ENCODE measurements at places on chromosomes 5 and 9.

DNA sequence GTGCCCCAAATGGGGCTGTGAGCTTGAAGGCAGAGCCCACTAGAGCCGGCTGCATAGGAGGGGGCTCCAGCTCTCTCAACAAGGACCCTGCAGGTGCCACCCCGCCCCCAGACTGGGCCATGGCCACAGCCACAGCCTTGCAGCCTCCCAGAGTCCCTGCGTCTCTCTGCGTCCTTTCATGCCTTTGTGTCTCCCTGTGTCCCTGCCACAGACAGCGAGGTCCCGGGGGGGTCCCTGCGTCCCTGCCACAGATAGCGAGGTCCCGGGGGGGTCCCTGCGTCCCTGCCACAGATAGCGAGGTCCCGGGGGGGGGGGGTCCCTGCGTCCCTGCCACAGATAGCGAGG, 6.3 kb downstream of the NOXA1 start:
- no peak for DNase-seq

DNA sequence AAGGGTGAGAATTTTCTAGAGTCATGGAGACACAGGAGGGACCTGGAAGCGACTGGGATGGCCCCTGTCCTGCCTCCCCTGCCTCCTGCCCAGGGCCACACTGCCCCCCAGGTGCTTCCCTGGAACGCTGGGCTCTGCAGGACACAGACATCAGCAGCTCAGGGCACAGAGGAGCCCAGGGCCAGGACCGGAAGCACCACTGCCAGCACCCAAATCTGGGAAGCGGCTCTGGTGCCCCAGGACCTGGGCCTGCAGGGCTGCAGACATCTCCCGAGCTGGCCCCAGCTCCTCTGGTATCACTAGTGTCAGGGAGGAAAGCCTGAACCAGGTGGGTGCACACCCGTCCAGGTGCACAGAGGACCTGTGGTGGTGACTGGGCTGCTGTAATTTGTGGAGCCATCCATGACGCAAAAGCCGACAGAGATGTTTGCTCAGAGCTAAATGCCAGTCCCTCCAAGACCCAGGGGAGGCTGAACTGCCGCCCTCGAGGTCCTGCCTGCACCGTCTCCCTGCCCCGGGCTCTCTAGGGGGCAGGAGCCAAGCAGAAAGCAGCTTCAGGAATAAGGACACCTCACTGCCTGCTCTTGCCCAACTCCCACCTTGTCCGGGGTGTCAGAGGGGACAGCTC, 46.0 kb upstream of the SIMC1 start:
- no peak for DNase-seq

- DNase-seq: no peak
Measured at GRCh38 chr9:72205513-72205912, 56.3 kb downstream of the GDA start.

- DNase-seq: no peak
Measured at GRCh38 chr5:171675511-171675910, 110.1 kb upstream of the SMIM23 start.

DNA sequence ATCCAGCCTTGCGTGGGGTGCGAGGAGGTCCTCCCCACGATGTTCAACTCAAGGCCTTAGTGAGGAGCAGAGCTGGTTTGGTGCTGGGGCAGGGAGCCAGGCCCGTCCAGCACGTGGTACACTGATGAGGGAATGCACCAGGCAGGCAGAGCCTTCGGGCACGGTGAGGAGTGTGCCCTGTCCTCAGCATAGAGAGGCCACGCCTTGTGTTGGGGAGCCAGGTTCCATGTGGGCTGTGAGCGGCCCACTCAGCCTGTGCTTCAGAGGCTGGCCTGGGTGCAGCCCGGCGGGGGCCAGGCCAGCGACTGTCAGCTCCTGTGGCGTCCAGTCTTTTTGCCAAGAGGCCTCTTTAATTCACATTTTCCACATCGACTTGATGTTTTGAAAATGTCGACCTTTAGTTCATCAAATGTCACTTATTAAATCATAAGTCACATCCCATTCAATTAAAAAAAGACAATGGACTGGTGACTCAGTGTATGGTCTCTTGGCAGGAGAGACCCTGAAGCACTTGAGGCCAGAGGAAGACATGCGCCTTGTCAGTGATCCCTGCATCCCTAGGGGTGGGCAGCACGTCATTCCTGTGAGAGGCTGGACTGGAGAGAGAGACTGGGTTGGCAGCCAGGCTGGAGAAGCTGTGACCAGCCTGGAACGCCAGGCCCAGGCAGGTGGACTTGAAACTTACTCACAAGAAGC, 21.7 kb downstream of the ERGIC1 start:
- no peak for DNase-seq

- DNase-seq: no peak
Measured at GRCh38 chr9:128206916-128207910, 4.0 kb downstream of the DNM1 start.

GRCh38 chr5:124132843-124133242, 613.6 kb downstream of the ZNF608 start:
- DNase-seq: no peak

Data from stimulated activated CD4-positive, alpha-beta T cell treated with anti-CD3 and anti-CD28 coated beads, Interleukin-15, amount 100 ng/mL, for 1 hour (primary cell).